ENCODE measurements at places on chromosomes 6 and 20. TPM values are rescaled to one million over a fixed set of nuclear protein-coding genes. Genes with fewer than 3 reads are reported as not detected.

FOXC1 gene
- total RNA-seq: 6.0 TPM

TUBB2B gene
- total RNA-seq: 13.2 TPM

NELFE gene
- 80.4 TPM for total RNA-seq

CST5 gene
- not detected for total RNA-seq

IPCEF1 gene
- not detected for total RNA-seq

JAG1 gene
- 54.7 TPM for total RNA-seq

TNF gene
- total RNA-seq: 0.10 TPM

ARMH2 gene
- not detected for total RNA-seq

RHAG gene
- 0.10 TPM for total RNA-seq

GINM1 gene
- total RNA-seq: 27.5 TPM

LY6G5C gene
- total RNA-seq: 0.77 TPM

PLAGL2 gene
- 12.1 TPM for total RNA-seq

VWA7 gene
- total RNA-seq: 1.7 TPM

RAB23 gene
- total RNA-seq: 8.2 TPM

ABHD16A gene
- total RNA-seq: 14.1 TPM

POPDC3 gene
- total RNA-seq: 30.2 TPM

AGER gene
- total RNA-seq: 1.5 TPM

TBXT gene
- total RNA-seq: not detected

FHL5 gene
- not detected for total RNA-seq

BPI gene
- total RNA-seq: not detected

LST1 gene
- not detected for total RNA-seq

MAS1 gene
- not detected for total RNA-seq

SPATS1 gene
- total RNA-seq: not detected

PLN gene
- total RNA-seq: not detected

SRSF12 gene
- total RNA-seq: 1.0 TPM

Data from A549 treated with RU486 at 1 μM for 4 hours (cell line).